ENCODE measurements at places on chromosomes 13 and 19.

DNA sequence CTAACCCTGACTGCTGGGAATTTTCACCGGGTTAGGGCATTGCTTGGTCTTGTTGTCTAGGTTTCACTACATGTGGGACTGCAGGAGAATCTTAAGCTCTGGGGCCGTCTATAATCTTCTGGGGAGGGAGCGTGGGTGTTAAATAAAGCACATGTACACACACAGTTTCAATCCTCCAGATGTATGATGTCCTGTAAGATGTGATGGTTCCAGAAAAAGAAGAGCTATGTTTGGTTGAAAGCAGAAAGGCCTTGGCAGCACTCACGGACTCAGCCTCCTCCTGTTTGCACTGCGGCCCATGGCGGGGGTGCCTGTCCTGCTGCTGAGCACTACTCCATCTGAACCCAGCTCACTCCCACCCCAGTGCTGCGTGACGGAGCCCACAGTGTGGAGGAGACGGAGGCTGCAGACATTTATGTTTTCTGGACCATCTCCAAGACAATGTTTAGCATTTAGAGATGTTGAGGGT is 343.5 kb downstream of the TEX29 start:
- no peak for DNase-seq

- DNase-seq: no peak
These were observed 574 bp downstream of the CYP2S1 start for GRCh38 chr19:41193430-41194156.

DNA sequence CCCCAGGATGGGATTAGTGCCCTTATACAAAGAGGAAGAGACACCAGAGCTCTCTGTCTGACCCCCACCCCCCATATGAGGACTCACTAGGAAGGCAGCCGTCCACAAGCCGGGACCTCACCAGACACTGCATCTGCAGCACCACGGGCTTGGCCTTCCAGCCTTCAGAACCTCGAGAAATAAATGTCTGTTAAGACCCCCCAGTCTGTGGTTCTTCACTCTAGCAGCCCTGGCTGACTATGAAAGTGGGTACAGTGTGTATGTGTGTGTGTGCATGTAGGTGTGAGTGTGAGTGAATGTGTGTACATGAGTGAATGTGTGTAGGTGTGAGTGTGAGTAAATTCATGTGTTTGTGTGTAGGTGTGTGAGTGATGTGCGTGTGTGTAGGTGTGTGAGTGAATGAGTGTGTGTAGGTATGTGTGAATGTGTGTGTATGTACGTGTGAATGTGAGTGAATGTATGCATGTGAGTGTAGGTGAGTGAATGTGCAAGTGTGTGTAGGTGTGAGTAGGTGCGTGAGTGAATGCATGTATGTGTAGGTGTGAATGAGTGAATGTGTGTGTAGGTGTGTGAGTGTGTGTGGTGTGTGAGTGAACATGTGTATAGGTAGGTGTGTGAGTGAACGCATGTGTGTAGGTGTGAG is 201.6 kb upstream of the ZNF536 start:
- no peak for DNase-seq

DNA sequence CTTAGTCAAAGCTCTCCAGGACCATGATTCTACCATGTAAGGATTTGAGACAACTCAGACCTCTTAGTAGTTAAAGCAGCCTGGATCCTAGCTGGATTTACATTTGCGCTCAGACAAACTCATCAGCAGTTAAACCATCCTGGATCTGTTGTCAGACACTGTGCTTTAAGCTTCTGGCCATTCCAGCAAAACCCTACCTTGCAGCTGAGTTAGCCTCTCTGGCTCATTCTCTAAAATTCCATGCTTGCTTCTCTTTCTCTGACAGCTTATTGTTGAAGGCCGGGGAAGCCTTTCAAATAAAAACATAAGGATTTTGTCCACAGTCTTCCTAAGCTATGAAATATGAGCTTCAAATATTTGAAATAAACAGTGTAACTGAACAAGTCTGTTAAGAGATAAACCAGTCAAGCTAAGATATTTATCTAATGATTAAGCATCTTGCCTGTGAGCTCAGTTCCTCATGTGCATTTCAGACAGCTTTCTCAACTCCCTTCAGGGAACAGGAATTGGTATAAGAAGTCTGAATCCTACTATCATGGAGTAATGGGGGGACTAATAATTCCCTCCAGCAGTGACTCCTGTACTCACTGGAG is 89.3 kb downstream of the SLAIN1 start:
- no peak for DNase-seq

DNA sequence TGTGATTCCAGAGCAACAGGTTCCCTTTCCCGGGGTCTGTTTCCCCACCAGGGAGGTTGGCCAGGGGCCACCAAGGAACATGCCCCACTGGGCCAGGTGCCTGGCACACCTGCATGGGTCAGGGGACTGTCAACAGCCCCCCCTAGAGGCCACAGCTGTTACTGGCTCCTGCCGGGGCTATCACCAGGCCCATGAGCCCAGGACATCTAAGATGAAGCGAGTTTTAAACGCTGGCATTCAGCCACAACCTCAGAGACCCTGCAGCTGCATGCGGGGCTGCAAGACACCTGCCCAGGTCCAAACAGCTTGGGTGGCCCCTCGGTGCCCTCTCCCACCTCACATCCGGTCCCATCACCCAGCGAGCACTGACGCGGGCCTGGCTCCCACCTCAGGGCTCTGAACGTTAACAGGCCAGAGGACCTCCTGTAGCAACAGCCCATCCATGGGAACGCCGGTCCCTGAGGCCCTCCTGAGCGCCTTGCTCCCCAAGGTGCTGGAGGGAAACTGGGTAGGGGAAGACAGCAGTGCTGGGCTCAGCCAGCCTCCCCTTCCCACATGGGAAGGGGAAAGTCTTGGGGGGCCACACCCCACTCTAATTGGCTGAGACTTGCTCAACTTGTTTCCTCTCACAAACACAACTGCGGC is 12.0 kb downstream of the KHSRP start:
- DNase-seq: no peak

DNA sequence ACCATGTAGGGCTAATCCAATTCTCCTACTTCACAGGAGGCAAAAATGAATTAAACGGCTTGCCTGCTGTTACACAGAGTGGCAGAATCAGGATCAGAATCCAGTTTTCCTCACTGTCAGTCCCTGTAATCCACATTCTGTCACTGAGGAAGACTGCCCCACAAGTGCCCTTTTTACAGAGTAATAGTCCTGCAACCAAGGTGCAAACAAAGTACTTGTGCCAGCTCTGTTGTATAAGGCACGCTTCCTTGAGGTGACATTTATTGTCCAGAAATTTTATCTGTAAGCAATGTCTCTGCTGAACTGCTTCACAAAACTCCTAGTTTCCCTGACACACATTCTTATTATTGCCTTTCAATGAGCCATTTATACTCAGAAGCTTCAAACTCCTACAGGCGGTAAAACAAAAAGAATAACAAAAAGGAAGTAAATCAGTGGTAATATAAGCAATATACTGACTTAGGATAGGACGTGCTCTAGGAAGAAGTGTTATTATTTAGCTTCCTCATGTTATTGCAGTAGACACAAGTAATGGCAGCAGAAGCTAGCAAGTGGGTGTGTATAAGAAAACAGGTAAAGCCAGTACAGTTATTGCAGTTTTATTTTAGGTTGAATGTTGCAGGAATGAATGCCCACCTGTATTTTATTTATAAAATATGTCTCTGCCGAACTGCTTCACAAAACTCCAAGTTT is 28.8 kb downstream of the SPRY2 start:
- DNase-seq: no peak

GRCh38 chr13:114282041-114282670 is 755 bp downstream of the UPF3A start:
- peak; percentile 37 for DNase-seq

GRCh38 chr13:40402931-40403431 is 263.5 kb downstream of the FOXO1 start:
- peak; percentile 20 for DNase-seq

Data from fibroblast of skin of left quadriceps (primary cell).